Sigmoid colon (tissue), 7 donors: ENCODE measurements at places on chromosomes 3 and 15. TPM values are rescaled to one million over a fixed set of nuclear protein-coding genes. Genes with fewer than 3 reads are reported as not detected.

Gene GPR15
- not detected for total RNA-seq

- DNase-seq = no peak
These were observed 12.8 kb downstream of the CHST2 start for GRCh38 chr3:143132246-143132980.

DNA sequence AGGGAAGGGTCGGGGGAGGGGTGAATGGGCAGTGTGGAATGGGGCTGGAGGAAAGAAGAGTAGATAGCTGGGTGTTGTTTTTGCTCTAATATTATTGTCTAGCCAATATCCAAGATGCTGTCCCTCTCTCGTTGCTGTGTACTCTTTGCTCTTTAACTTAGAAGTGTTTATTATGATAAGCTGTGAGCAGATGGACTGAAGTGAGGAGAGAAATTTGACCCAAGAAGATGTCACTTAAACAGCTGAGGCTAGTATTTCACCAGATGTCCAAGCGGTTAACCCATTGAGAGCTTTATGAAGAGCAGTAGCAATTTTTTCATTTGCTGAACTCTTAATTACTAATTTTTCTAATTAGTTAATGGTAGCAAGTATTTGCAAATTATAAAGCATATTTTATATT is 212.2 kb upstream of the TP63 start:
- no peak for DNase-seq

DNA sequence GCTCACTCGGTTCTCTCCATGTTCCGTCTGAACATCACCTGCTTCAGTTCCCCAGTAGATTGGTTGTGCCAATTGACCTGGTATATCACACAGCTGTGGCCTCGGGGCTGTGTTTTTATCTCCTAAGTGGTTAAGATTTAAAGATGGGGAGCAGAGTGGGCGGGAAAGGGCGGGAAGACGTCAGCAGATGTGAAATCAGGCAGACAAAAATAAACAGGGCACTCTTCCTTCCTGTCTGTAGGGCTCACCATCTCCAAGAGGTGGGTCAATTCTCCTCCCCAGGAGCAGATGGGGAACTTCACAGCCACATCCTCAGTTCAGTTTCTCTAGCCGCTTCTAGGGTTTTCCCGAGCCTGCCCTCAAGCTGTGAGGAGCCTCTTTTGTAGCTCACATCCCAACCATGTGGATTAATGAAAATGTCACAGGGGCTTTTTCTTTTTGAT is 26.8 kb upstream of the LIMD1 start:
- DNase-seq = peak; percentile 59

GRCh38 chr3:37729119-37729518 is 132.6 kb upstream of the CTDSPL start:
- DNase-seq = no peak

GRCh38 chr15:99502182-99502581 is 63.6 kb upstream of the MEF2A start:
- DNase-seq = no peak

DNA sequence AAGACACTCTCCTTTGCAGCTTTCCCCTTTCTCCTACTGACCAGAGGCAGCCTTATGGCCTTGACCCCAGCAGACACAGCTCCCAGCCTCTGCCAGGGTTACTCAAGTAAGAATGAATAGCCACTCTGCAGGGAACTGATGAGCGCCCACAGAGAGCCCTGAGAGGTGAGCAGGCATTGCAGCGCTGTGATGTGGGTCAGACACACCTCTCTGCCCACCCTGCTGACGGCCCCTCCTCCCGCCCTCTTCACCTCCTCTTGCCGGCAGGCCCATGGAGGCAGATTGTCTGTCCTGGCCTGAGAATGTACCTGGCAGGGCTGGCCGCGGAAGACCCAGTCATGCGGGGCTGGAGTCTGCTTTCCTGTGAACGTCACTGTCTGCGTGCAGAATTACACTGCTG is 512.6 kb upstream of the PPP2R3A start:
- DNase-seq = no peak
